ENCODE measurements at places on chromosomes 12 and 14.
A peak's percentile ranks its signal among the peaks of the same experiment; 100 is the strongest.

DNA sequence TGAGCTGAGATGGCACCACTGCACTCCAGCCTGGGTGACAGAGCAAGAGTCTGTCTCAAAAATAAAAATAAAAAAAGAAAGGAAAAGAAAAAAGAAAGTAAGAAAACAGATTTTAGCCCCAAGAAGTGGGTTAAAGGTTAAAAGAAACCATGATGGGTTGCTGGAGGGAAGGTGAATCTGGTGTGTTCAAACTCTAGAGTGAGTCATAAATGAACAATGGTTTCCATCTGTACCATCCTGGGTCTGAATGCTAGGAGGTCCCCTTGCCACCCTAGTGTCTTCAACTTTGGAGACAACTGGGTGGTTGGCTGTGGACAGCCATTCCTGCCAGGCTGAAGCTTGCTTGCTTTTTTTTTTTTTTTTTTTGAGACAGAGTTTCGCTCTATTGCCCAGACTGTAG, 1.6 kb upstream of the RPS26 start:
- no peak for DNase-seq

DNA sequence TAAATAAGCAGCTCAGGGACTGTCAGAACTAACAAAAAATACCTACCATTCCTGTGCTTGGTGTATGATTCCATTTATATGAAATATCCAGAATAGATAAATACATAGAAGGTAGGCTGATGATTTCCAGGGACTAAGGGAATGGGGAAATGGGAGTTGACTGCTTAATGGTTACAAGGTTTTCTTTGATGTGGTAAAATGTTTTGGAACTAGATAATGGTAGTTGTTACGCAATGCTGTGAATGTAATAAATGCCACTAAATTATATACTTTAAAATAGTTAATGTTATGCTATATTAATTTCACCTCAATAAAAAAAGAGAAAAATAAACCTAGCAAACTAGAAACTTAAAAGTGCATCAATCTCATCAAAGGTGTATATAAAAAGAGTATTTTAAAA, 41.1 kb downstream of the CEP83 start:
- no peak for DNase-seq

DNA sequence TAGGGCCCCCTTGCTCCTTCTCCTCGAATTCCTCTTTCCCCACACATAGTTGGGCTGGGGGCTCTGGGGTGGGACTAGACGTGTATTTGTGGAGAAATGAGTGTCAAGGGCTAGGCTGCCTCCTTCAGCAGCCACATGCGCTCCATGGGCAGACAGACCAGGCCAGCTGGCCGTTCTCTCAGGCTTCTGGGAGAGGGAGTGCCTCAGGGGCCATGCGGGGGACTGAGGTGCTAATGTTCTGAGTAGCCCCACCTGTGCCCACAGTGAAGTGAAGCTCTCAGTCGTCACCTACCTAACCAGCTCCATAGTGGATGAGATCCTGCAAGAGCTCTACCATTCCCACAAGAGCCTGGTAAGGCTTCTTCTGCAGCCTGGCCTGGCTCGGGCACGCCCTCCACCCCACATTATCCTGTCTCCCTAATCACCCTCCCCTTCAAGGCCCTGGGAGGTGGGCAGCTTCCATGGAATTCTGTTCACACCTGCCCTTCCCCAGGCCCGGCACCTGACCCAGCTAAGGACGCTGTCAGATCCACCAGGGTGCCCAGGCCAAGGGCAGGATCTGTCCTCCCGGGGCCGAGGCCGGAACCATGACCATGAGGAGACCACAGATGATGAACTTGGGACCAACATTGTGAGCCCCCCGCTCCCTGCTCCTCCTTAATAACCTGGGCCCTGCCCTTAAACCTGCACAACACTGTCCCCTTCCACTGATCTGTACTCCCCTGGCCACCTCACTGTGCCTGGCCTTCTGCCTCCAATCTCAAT, 9.0 kb upstream of the CPNE6 start:
- DNase-seq: no peak

GRCh38 chr14:102958461-102958860, 36.0 kb downstream of the AMN start:
- DNase-seq: no peak

DNA sequence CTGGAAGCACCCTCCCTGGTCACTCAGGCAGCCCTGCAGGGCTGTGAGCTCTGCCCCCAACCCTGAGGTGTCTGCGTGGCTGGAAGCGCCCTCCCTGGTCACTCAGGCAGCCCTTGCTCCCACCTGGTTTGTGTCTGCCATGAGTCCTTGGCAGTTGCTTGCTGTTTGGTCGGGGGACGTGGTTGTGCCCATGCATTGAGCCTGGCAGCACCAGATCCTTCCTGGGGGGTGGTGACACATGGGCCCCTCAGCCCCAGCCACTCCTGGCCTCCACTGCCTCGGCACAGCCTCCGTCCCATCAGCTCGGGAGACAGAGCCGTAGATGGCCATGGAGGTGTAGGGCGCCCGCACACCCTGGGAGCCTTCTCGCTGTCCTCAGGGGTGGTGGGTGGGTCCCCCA, 19.6 kb downstream of the MTA1 start:
- no peak for DNase-seq

DNA sequence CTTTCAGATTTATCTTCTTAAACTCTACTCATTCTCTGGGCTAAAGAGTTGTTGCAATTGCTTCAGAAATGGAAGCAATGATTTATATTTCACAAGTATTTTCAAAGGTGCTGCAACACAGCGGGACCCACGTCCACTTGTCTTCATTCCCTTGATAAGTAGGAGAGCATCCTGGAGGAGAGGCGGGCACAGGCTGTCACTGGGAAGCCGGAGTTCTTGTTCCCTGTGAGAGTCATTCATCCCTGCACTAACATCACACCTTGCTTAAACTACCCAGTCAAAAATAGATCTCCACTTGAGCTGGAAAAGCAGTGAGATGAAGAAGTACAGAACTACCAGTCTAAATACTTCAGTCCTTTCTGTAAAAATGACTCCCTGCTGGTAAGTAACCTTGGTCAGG, 160.5 kb upstream of the RASSF8 start:
- no peak for DNase-seq

- no peak for DNase-seq
Observed at GRCh38 chr12:2544230-2544629, 250.5 kb upstream of the FKBP4 start.

DNA sequence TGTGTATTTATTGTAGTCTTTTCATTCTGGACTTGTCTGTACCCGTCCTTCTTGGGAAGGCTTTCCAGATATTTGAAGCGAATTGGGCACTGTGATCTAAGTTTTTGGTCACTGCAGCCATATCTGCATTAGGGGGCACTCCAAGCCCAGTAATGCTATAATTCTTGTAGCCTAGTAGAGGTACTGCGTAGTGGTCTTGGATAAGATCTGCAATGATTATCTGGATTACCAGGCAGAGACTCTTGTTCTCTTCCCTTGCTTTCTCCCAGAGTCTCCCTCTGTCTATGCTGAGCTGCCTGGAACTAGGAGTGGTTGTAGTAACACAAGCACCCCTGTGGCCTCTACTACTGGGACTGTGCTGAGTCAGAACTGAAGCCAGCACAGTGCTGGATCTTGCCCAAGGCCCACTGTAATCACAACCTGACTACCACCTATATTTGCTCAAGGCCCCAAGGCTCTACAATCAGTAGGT, 30.0 kb downstream of the SLC38A2 start:
- peak; percentile 33 for DNase-seq

DNA sequence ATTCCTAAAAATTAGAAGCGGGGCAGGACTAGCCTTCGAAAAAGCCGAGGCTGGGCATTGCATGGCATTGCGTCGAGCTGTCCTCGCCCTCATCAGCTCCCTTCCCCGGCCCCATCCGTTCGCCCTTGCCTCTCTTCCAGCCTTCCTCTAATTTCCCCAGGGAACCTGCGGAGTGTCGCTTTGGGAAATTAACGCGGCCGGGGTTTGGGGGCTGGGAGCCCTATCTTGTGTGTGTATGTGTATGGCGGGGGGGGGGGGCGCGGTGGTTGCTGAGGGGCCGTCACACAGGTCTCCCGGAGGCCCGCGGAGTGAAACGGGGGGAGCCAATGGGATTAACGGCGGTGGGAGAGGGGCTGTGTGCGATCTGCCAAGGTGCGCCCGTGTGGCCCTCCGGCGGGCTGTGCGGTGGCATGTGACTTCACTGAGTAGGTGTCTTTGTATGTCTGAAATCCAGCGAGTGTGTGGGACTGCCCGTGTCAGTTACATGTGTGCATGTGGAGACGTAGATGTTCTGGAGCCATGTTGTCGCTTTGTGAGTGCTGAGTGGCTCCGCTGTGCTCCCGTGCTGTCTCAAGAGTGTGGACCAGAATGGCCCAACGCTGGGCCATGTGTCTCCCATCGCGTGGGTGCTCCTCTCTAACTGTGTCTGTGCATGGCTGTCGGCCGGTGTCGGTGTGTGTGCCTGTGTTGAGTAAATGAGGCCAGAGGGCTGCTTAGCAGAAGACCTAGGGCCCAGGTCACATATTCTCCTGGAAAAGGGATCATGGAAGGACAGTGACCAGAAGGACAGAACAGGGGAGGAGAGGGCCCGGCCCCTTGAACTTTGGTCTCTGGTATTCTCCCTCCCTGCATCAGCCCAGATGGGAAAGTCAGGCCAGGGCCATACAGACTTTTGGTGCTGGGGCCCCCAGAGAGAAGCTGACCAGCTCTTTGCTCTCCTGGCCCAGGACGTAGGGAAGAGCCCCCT, 1.5 kb downstream of the PTMS start:
- peak; percentile 22 for DNase-seq

- DNase-seq: no peak
Observed at GRCh38 chr12:20695232-20695631, at the start of gene SLCO1C1. Gene SLCO1C1 (plus strand): TSS chr12:20695332. CDS start chr12:20699577, 4,245 bp downstream.

DNA sequence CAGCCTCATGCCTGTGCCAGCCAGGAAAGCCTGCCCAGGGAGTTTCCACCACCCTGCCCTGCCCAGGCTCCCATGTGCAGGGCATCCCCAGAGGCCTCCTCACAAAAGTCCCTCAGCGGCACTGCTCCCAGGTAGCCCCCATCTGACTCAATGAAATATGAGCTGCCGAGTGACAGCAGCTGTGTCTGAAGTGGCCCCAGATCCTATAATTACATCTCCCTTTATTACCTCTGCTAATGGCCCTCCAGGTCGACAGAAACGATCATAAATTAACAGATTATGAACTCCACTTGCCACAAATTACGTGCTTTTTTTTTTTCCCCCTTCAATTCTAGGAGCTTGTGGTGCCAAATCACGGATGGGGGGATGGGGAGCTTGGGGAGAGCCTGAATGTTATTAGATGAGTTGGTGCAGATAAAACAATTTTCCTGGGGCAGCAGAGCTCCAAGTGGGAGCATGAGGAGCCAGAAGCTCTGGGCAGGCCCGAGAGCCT, 110.4 kb downstream of the ESRRB start:
- no peak for DNase-seq

DNA sequence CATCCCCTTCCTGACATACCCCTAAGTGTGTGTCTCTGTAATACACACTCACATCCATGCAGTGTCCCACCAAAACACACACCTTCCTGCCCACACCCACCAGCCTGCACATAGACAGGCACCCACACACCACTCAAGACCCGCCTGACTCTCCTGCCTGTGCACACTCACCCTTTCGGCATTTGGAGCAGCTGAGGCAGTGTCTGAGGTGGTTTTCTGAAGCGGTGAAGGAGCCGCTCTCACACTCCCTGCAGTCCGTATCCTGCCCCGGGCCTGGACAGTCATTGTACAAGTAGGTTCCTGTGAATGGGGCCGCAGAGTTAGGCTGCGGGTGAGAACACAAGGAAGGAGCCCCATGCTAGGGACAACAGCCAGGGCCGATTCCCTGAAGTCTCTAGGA, 8.3 kb downstream of the TNFRSF1A start:
- DNase-seq: peak; percentile 62

- no peak for DNase-seq
Observed at GRCh38 chr12:107921062-107921461, 146.6 kb downstream of the ASCL4 start.

DNA sequence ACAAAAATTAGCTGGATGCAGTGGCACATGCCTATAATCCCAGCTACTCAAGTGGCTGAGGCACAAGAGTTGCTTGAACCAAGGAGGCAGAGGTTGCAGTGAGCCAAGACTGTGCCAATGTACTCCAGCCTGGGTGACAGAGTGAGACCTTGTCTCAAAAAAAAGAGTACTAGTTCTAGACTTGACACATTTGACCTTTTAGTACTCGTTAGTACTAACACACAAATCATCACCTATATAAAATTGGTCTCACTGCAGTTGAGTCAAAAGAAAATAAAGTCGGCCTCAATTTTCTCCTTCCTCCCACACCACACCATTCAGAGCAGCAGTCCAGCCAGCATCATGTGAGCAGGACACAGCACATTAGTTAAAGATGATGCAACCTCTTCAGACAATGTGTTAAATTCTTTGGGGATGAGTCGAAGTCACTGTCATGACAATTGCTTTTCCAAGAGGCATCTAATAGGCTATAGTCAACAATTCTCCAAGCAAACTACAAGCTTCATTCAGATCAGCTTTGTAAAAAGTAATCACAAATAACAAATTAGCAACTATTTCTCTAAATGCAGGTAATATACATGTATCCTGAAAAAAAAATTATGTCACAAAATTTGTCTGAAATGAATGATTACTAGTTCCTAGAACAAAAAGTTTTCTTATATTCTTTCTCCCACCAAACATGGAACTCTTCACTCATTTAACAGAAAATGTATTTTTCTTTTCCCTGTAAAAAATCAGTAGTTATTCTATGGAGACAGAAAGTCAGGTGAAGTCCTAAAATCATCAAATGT, 55.6 kb downstream of the CLIP1 start:
- peak; percentile 93 for DNase-seq

GRCh38 chr14:77105145-77105939, 7.3 kb downstream of the CIPC start:
- DNase-seq: no peak

- DNase-seq: no peak
Observed at GRCh38 chr12:6947615-6948014, 3.5 kb upstream of the PTPN6 start.

- DNase-seq: no peak
Observed at GRCh38 chr12:116453631-116454030, 105.5 kb upstream of the MAP1LC3B2 start.

- no peak for DNase-seq
Observed at GRCh38 chr14:33767586-33768457, 183.1 kb downstream of the EGLN3 start.

GRCh38 chr12:53219292-53219955, 12.4 kb upstream of the ITGB7 start:
- peak; percentile 35 for DNase-seq

- no peak for DNase-seq
Observed at GRCh38 chr12:120791669-120792176, 66.1 kb downstream of the ACADS start.

DNA sequence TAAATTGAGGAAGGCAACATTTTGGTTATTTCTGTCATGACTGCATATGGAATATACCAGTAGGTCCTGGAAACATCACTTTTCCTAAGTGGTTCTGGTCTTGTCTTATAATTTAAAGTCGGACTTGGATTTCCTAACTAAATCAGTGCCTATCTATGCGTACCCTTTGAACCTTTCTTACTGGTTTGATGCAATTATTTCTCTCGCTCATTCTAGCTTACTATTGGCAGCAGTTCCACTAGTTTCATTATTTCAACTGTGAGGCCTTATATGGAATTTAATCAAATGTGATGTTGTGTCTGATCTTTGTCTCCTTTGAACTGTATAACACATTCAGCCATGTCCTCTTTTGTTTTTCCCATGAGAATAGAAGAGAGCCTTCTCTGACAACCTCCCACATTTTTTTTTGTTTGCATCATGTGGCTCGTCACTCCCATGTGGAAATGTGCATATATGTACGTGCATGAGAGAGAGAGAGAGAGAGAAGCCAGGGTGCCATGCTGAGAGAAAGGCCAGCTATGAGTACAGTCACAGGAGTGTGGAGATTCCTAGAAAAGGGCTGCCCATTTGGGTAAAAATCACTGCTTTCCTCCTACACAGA, 48.0 kb downstream of the AKAP6 start:
- no peak for DNase-seq

GRCh38 chr14:42214981-42215491, 608.4 kb downstream of the LRFN5 start:
- DNase-seq: peak; percentile 97

GRCh38 chr14:38904959-38905358, 198.1 kb downstream of the SEC23A start:
- no peak for DNase-seq
